Activated CD8-positive, alpha-beta memory T cell treated with anti-CD3 and anti-CD28 coated beads, Interleukin-2, amount 10 ng/mL, durations not matched to agents 7 days and 5 days (primary cell): ENCODE measurements at places on chromosomes 6 and 20. TPM values are rescaled to one million over a fixed set of nuclear protein-coding genes. Genes with fewer than 3 reads are reported as not detected.
A peak's percentile ranks its signal among the peaks of the same experiment; 100 is the strongest.

DNA sequence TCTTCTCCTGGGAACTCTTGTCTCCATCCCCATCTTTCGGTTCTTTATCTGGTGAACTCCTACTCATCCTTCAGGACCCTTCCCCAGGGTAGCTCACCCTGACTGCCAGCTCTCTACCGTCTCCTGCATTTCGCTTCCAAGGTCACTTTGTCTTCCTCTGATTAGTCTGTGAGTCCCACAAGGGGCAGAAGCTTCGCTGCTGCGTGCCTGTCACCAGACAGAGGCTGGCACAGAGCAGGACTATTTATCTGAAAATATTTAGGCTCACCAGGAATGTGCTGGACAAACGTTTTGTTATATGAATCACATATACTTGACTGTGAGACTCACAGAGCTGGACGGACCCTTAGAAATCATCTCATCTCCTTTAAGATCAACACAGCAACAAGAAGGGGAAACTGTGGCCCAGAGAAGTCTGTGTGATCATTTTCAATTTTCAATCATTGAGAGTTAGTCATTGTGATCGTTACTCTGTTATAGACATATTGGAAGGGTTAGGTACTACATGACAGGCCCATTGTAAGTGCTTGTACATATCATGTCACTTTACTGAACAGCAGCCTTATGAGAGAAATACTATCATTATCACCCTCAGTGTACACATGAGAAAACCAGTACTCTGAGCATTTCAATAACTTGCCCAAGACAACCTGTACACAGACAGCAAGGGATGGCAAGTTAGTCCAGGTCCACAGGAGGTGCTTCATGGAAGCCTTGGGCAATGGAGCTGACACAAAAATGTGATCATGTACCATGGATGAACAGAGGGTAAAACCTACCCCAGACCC, 51.4 kb downstream of the JPH2 start:
- DNase-seq: no peak

DNA sequence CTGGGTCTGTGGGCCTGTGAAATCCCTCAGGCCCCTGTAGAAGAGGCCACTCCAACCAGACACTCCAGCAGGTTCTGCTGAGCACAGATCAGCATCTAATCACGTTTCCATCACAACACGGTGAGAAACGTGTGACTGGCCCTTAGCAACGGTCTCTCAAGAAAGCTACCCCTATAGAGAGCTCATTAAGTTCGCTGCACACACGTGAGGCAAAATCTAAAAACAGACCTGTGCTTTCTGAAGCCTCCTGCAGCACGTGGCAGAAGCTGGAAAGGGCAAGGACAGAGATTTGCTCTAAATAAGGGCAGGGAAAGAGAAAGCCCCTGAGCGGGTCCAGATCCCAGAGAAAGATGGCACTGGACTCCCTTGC, 56.5 kb downstream of the GPR6 start:
- no peak for DNase-seq

DNA sequence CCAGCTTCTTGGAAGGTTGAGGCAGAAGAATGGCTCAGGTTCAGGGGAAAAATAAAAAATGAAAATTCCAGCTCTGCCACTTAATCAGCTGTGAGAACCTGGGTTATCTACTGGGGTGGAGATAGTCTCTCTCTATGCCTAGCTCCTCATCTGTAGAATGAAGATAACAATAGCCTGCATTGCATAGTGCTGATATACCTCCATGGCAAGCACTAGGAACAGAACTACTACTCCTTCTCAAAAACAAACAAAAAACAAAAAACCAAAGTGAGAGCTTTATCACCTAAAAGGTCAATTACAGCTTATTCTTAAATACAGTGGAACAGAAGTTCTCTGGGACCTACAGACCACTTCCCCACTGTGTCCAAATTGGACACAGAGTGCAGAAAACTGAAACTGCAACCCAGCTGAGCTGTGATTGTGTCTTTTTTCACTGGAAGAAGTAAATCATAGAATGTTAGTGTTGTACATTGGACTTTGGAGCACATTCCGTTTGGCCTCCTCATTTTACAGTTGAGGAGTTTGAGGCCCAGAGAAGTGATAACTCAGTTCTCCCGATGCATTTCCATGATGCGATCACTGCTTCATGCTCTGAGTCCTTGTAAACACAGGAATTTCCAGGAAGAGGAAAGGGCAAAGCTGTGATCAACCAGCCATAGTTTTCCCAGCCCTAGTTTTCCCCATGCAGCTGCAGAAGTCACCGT, 23.3 kb downstream of the MTFR2 start:
- no peak for DNase-seq

DNA sequence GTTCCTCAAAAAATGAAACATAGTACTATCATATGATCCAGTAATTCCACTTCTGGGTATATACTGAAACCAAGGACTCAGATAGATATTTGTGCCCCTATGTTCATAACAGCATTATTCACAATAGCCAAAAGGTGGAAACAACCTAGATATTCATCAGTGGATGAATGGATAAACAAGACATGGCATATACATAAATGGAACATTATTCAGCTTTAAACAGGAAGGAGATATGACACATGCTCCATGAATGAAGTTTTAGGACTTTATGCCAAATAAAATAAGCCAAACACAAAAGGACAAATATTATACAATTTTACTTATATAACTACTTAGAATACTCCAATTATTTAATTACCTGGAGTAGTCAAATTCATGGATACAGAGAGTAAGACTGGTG, 16.4 kb downstream of the PLCB1 start:
- DNase-seq: no peak

DNA sequence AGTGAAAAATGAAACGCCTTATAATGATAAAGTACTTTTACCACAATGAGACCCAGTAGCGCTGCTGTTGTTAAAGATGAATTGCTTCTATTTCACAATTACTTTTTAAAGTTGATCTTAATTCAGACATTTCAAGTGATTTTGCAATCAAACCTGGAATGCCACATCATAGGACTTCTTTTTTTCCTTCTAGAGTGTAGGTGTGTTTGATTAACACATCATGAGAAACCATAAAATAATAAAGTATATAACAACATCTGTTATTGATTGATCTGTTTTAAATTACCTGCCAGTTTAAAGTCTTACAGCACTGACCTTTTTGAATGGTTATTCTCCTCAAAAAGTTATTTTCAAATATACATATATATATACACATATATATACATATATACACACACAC, 38.6 kb downstream of the HEBP2 start:
- no peak for DNase-seq

DNA sequence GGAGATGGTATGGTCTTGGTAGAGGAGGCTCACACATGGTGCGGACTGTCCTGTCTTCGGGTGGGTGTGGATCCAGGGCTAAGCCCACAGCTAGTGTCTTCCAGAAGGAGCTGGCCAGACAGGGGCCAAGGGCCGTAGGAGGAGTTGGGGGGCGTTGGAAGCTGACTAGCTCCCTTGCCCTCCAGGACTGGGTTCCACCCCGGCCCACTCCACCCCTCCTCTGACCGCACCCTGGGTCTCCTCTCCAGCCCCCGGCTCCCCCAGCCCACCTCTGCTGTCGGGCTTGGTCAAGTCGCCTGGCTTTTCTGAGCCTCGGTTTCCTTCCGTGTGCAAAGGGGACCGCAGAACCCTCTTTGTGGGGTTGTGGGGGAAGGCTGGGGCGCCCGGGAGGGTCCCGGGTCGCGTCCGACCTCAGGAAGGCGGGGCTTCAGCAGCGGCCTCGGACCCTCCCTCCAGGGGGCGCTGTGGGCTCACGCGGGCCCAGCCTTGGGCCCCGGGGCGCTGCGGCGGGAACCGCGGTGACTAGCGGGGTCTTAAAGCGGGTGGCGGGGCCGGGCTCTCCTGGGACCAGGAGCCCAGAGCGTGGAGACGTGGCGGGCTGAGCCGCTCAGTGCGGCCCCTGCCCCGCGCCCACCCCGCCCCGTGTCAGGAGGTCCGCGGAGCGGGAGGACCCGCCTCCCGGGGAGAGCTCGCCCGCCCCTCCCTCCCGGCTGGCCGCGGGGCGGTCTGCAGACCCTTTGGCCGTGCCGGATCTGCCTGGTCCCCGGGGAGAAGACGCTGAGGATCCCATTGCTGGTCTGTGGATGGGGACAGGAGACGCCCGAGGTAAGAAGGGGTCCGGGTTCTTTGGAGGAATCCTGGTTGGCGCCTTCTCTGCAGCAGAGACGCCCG, 5.4 kb downstream of the NPBWR2 start:
- peak; percentile 67 for DNase-seq

DNA sequence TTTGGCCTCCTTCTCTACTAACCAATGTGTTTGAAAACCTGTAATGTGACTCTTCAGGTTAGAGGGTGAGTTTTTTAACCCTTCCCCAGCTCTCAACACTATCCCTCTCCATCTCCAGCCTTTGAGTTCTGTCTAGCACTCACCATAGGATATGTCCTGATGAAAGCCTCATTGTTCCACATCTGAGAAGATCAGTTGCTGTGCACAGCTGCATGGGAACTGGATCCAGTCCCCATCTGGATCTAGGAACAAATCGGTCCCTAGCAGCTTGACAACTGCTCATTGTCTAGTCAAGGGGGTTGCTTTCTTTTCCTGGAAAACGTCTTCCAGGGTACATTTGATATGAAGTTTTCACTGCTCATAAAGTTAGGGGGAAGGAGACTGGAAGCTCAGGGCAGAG, 45.4 kb upstream of the AGPAT4 start:
- no peak for DNase-seq

GRCh38 chr20:18034039-18034438, 23.7 kb downstream of the OVOL2 start:
- DNase-seq: no peak

- no peak for DNase-seq
These were observed 596.8 kb upstream of the JAG1 start for GRCh38 chr20:11270566-11270965.

GRCh38 chr6:45278367-45278766, 49.8 kb upstream of the RUNX2 start:
- no peak for DNase-seq

- DNase-seq: no peak
These were observed 6.9 kb upstream of the SAMD3 start for GRCh38 chr6:130229645-130230044.

GRCh38 chr6:42292004-42292740, 74.5 kb upstream of the MRPS10 start:
- DNase-seq: peak; percentile 84

- DNase-seq: peak; percentile 71
These were observed 743 bp downstream of the CMTR1 start for GRCh38 chr6:37433657-37434271.

DNA sequence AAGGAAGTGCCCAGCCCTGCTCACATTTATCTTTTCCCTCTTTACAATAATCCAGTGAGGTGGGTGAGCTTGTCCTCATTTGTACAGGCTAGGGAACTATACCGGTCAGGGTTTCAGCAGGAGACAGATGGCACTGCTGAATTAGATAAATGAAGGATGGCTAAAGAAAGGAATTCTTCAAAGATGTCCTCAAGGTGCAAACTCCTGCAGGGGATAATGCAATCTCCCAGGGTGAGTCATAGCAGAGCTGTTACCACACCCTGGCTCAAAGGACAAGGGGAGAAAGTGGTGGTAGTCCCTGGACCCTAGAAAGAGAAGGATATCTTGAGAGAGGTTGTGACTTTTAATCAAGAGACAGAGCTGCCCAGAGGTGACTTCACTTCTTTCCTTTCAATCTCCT, 66.7 kb downstream of the RFPL4B start:
- no peak for DNase-seq

DNA sequence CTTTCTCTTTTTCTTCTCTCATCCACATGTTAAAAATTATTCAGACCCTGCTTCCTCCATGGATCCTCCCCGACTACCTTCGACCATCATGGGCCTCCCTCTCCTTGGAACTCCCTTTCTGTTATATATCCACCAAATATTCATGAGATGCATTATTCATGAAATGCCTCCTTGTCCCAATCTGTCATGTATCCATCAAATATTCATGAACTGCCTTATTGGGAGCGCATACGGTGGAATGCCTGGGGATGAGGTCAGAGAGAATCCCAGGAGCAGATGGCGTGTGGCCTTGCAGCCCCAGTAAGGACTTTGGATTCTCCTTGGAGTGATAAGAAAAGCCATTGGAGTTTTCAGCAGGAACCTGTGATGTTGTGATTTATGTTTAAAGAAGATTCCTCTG, 97.0 kb downstream of the NRN1 start:
- DNase-seq: no peak

- peak; percentile 51 for DNase-seq
These were observed 658 bp downstream of the CUL7 start for GRCh38 chr6:43052842-43053544.

DNA sequence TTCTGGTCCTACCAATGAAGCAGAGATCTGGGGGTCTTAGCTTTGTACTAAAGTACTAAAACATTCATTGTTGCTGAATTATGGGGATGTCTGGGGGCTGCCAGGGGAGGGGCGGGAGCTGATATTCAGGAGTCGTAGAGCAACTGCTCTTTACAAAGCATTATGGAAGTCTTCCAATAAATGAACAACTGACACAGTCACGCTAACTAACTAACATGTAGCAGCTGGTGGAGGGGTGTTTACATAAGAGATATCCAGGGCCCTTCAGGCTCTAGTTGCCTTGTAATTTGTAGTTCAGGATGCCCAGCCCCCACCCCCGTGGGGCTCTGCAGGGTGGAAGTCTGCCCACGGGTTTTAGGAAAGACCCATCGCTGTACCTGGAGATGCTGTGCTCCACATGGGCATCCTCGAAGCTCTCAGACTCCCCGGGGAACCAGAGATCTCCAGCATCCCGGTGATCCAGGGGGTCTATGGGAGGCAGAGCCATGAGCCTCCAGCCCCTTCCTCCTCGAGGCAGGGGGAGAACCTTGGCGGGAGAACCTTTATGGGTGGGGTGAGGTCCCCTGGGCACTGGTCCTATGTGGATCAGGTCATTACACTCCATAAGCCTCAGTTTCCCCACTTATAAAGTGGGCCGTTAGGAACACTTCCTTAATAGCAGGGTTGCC, 3.4 kb downstream of the TREM2 start:
- no peak for DNase-seq

DNA sequence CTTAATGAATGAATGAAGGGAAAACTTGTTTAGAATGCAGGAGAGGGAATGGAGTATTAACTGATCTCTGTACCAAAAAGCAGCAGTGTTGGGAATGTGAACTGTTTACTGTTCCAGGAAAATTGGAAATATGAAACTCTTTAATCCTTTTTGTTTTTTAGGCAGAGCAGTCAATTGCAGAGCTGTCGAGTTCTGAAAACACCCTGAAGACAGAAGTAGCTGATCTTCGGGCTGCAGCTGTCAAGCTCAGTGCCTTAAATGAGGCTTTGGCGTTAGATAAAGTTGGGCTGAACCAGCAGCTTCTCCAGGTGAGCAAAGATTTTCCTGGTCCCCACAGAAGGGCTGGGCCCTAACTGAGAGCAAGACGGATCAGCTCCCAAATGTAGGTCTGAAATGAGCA, 20.9 kb downstream of the CEP250 start:
- DNase-seq: no peak

The NEURL2 gene
- total RNA-seq: 1.9 TPM

The PI16 gene
- 0.37 TPM for total RNA-seq

The ARMC2 gene
- total RNA-seq: 19.2 TPM

The TUBB2B gene
- total RNA-seq: not detected

The MLN gene
- total RNA-seq: not detected

The PPP1R18 gene
- total RNA-seq: 293 TPM

The ANKRD66 gene
- not detected for total RNA-seq

The LCA5 gene
- 0.16 TPM for total RNA-seq

The CTAGE9 gene
- total RNA-seq: not detected

The OVOL2 gene
- not detected for total RNA-seq

The CGA gene
- not detected for total RNA-seq

The BPI gene
- total RNA-seq: not detected

The PRDM13 gene
- 0.14 TPM for total RNA-seq
